Sciatic nerve (tissue), 2 donors: ENCODE measurements at places on chromosomes 7 and 10. TPM values are rescaled to one million over a fixed set of nuclear protein-coding genes. Genes with fewer than 3 reads are reported as not detected.

POU6F2 gene
- 2.9 TPM for total RNA-seq

GNB2 gene
- 179 TPM for total RNA-seq

APBB1IP gene
- total RNA-seq: 17.0 TPM

SNX10 gene
- total RNA-seq: 7.0 TPM

CLDN3 gene
- not detected for total RNA-seq

ZEB1 gene
- total RNA-seq: 187 TPM
